ENCODE measurements at places on chromosomes 2 and 18.

DNA sequence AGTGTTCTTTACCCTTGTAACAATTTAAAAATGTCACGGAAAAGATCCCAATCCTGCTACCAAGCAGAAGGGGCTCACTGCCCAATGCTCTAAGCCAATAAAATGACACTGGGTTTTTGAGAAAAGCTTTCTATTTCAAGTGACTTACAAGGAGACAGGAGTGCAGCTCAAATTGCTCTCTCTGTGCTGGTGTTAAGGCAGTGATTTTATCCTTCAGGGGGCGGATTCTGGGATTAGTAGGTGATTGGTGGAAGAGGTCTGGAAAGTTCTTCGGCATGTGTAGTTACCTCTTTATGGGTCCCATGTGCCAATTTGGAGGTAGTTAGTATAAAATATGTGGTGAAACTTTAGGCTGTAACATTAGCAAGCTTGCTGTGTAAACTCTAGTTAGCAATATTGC, 27.4 kb upstream of the MCM6 start:
- no peak for DNase-seq

GRCh38 chr2:132547090-132547687, 122.8 kb downstream of the LYPD1 start:
- peak; percentile 78 for DNase-seq

GRCh38 chr18:30676053-30676480, 366.5 kb downstream of the DSC3 start:
- no peak for DNase-seq

- DNase-seq: no peak
These were observed 58.5 kb upstream of the CTLA4 start for GRCh38 chr2:203809084-203809521.

DNA sequence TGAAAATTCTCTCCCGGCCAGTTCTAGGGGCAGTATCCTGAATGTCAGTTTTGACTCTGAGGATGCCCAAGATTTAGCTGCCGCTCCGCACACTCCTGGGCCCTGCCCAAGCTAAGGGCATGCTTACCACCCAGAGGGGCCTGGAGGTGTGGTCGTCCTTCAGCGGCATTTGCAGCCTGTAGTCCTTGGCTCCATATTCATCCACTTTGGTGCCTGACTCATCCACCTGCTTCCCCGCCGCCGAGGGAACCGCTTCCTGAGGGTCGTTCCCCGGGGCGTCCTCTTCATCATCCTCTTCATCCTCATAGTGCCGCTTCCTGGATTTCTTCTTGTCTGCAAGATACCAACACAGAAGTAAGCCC, 577 bp downstream of the ERCC3 start:
- no peak for DNase-seq

- peak; percentile 65 for DNase-seq
These were observed at the start of gene RAB31 for GRCh38 chr18:9708057-9708433. TSS of gene RAB31 (plus strand) at chr18:9708301. CDS start at chr18:9708406, 105 bp downstream.

- no peak for DNase-seq
These were observed 79.3 kb upstream of the CD28 start for GRCh38 chr2:203626952-203627681.

GRCh38 chr2:25582077-25582830, 91.1 kb downstream of the DTNB start:
- DNase-seq: no peak

DNA sequence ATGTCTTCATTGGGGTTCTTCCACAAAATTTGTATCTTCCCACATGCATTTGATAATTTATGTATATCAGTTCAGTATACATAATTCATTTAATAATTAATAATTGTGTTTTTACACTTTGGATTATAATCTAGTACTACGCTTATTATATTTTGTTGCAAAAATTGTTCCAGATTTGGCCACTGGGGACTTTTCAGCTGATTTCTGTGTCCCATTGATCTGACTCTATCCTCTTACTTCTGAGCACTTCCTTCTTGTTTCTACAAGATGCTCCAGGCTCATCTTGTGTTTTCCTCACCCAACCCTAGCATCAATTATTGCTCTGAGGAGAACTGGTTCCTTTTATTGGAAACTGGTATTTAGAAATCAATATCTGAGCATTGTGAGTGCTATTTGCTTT, 215.3 kb upstream of the CDH19 start:
- DNase-seq: no peak

- no peak for DNase-seq
These were observed 381.7 kb downstream of the NUP35 start for GRCh38 chr2:183505911-183506310.

- DNase-seq: no peak
These were observed 56.1 kb upstream of the HDAC4 start for GRCh38 chr2:239456940-239457339.

GRCh38 chr18:44123743-44124142, 556.9 kb upstream of the SETBP1 start:
- DNase-seq: no peak

DNA sequence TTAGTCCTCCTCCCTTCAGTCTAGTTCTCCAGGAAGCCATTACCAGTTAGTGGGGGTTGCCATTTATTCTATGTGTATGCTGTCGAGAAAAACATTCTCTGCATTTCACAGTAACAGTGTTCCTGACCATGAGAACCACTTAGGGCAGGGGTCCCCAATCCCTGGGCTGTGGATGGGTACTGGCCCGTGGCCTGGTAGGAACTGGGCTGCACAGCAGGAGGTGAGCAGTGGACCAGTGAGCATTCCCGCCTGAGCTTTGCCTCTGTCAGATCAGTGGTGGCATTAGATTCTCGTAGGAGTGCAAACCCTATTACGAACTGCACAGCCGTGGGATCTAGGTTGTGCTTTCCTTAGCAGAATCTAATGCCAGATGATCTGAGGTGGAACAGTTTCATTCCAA, 15.8 kb downstream of the ITGA4 start:
- no peak for DNase-seq

DNA sequence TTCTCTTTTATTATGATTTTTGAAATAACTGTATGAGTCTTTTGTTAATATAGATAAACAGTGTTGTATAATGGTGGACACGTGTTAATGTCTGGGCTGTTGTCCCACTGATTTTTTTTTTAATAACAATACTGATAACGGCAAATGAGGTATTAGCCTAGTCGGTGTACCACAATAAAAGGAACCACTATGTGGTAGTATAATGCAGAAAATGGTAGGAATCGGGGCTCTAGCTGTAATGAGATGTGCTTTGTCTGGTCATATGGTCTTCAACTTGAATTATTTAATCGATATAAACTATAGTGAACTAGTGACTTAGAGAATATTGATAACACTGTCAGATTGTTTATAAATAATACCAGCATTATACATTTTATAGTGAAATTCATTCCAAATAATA, 517.9 kb upstream of the SPHKAP start:
- DNase-seq: no peak

DNA sequence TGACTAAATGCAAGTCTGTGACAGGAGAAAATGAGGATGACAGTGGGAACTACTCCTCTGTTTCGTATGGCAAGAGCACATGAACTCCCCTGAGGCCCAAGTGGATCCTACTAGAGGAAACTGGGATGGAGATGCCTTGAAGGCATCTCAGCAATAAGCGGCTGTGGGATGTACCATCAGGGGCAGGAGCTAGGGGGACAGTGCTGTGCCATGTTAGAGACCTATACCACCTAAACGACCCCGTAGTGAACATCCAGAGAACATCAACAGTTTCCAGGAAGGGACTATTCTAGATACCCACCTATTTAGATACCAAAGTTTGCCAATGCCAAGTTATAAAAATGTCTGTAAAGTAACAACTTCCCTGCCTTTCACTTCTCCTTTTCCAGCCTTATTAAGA, 860.8 kb upstream of the ACVR2A start:
- DNase-seq: no peak

DNA sequence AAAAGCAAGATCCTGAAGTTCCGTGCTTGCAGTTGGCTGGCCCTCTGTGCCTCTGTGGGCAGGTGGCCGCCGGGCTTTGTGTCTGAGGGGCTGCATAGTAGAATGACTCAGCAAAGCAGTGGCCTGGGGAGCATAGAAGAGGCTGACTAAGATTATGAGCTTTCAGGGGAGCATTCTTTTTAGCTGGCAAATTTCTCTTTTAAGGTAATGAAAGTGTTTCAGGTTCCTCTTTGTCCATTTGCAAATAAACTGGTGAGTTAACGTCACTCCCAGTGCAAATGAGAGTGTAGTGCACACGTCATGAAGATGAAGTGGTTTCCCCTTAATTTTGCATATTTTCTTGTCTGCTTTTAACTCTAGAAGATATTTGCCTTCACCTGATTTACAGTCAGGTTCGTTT, 98.6 kb downstream of the BCL2L11 start:
- no peak for DNase-seq

DNA sequence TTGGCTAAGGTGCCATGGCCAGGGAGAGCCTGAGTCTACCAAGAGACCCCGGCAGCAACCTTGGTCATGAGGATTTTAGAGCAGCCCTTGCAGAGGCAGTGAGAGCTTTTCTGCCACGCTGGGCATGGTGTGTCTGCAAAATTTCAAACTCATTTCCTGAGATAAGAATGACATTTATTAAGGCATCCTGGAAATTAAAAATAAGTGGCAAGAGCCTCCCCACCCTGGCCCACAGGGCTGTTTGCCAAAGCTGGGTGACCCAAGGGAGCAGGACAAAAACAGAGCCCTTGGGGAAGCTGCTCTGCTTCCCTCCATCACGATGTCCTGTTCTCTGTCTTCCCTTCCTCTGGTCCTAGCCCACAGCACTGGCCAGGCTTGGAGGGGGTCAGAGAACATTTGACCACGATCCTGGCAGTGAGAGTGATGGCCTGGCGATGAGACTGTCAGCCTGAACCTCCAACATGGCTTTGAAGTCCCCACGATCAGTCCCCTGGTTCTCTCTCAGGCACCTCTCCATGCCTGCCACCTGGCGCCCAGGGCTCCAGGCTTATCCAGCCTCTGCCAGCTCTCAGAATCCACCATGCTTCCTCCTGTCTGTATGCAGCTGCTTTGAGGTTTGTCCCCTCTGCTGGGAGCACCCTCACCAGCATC, 68.9 kb upstream of the RMDN2 start:
- no peak for DNase-seq

DNA sequence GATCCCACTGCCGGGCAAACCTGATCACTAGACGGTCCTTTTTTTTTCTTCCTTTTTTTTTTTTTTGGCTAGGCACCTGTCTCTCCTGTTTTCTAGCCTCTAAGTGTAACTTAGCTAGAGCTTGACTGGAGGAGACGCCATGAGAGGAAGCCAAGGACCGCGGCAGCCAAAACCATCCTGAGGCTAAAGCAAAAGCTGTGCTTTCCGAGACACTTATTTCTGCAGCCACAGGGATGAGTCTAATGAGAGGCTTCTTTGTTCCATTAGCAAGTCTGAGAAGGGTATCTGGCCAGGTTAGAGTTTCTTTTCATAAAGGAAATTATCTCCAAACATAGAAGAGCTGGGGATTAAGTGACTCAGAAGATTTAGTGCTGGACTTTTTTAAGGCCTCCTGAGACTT, 7.3 kb upstream of the CXCR4 start:
- no peak for DNase-seq

GRCh38 chr2:199431746-199432213, 26.0 kb downstream of the SATB2 start:
- DNase-seq: no peak

DNA sequence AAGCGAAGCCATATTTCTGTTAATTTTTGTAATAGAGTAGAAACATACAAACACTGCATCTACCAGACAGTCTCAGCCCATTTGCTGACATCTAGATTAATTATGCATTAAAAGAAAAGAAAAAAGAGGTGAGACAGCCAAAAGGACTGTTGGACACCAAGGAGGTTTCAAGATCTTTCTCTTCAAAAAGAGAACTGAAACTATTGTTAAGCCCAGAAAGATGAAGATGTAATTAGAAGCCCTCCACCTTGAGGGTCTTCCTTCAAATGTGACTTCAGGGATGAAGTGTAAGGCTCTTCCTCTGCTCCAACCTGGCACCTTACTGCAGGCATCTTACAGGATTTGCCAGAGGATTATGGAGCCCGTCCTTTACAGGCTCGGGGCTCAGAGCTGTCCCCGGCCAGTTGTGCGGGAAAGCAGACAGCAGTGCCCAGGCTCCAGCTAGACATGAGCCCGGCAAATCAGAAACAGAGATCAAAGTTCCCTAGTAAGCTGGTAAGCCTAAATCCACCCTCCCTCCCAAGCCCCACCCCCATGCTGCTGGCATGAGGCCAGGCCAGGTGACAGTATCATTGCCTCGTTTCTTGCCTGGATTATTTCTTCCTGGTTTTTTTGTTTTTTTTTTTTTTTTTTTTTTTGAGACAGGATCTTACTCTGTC, 38.9 kb downstream of the ADI1 start:
- no peak for DNase-seq

DNA sequence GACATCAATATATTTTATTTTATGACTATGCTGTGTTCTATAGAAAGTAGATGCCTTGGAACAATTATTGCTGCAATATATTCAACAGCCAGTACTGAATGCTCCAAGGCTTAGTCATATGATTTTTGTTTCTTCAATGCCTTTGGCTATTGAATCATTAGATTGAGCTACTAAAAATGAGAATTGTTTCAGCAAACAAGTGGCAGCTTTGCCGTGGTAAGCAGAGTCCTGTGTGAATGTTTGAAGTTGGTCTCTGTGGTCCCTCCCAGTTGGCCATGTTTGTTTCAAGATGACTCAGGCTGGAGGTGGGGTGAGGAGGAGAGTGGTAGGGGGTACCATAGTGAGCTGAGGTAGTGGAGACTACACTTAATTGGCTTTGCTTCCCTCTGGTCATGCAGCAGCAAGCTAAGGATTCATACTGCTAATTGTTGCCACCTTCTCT, 198.6 kb upstream of the EPAS1 start:
- no peak for DNase-seq

- DNase-seq: no peak
These were observed 542.8 kb downstream of the IRS1 start for GRCh38 chr2:226256709-226257376.

- DNase-seq: no peak
These were observed 68.8 kb downstream of the LDLRAD4 start for GRCh38 chr18:13287372-13287771.

DNA sequence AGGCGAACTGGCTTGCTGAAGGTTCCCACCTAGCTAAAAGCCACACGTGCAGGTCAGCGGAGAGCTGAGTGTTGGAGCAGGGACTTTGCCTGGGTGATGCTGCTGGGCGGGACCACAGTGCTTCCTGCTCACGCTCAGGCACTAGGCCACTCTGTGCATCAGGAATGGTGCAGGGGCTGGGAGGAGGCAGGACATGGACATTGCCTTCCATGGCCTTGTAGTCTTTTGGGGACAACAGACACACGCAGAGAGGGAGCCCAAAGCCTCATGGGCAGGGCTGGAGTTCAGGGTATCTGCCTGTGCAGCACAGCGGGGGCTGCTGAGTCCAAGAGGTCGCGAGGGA, 207.2 kb downstream of the ZBTB7C start:
- DNase-seq: no peak

GRCh38 chr2:60317844-60318243, 235.6 kb downstream of the BCL11A start:
- DNase-seq: no peak

All from mesothelial cell of epicardium (in vitro differentiated cells).